Uterus (tissue), 4 donors: ENCODE measurements at places on chromosomes 11 and 22.

DNA sequence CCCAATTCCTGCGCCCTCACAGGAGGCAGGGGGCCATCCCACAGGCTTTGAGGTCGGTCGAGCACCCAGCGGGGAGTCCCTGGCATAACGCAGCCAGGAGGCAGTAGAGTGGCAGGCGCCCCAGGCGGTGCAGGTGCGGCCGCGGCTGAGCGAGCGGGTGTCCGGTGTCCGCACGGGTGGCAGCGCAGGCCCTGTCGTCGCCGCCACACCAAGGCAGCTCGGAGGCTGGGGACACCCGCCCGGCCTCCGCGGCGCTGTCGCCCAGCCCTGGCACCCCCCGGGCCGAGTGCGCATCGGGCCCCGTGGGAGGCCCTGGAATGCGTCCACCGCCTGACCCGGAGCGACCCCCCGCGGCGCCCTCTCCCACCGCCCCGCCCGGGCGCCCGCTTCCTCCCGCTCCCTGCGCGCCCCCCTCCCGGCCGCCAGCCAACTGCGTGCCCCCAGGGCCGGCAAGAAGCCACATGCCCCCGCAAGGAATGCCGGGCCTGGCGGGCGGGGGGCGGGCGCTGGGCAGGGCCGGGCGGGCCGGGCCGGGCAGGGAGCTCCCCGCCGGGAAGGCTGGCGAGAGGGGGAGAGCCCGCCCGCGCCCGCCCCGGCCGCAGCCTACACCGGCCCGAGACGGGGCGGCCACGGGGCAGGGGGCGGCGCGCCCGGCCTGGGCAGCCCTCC lies 33.9 kb downstream of the PRDM11 start:
- no peaks in the 10 kb centered on the region for H3K36me3 ChIP-seq
- H3K4me3 ChIP-seq, result peak overlapping the region; percentile 64
- peak; percentile 53 for DNase-seq
- peaks cover 5% of the 10 kb centered on the region for H3K4me1 ChIP-seq
- peak overlapping the region; percentile 86 for H3K27ac ChIP-seq
- H3K27me3 ChIP-seq, result no peaks in the 10 kb centered on the region

GRCh38 chr11:117855912-117856651 lies 20.4 kb downstream of the FXYD6 start:
- peak overlapping the region; percentile 79 for H3K27ac ChIP-seq
- no peaks in the 10 kb centered on the region for H3K27me3 ChIP-seq
- peaks cover 12% of the 10 kb centered on the region for H3K4me1 ChIP-seq
- no peaks in the 10 kb centered on the region for H3K36me3 ChIP-seq

GRCh38 chr11:65593518-65594414 lies 1.8 kb downstream of the KCNK7 start:
- H3K27me3 ChIP-seq, result no peaks in the 10 kb centered on the region
- no peak for DNase-seq
- H3K27ac ChIP-seq, result no peak overlapping the region
- H3K36me3 ChIP-seq, result no peaks in the 10 kb centered on the region
- H3K4me3 ChIP-seq, result no peak overlapping the region

- peak overlapping the region; percentile 94 for H3K4me3 ChIP-seq
- H3K36me3 ChIP-seq, result no peaks in the 10 kb centered on the region
- H3K4me1 ChIP-seq, result peaks cover 11% of the 10 kb centered on the region
- no peaks in the 10 kb centered on the region for H3K27me3 ChIP-seq
- peak; percentile 85 for DNase-seq
Observed at GRCh38 chr22:46078241-46079092, 71.9 kb upstream of the PPARA start.

DNA sequence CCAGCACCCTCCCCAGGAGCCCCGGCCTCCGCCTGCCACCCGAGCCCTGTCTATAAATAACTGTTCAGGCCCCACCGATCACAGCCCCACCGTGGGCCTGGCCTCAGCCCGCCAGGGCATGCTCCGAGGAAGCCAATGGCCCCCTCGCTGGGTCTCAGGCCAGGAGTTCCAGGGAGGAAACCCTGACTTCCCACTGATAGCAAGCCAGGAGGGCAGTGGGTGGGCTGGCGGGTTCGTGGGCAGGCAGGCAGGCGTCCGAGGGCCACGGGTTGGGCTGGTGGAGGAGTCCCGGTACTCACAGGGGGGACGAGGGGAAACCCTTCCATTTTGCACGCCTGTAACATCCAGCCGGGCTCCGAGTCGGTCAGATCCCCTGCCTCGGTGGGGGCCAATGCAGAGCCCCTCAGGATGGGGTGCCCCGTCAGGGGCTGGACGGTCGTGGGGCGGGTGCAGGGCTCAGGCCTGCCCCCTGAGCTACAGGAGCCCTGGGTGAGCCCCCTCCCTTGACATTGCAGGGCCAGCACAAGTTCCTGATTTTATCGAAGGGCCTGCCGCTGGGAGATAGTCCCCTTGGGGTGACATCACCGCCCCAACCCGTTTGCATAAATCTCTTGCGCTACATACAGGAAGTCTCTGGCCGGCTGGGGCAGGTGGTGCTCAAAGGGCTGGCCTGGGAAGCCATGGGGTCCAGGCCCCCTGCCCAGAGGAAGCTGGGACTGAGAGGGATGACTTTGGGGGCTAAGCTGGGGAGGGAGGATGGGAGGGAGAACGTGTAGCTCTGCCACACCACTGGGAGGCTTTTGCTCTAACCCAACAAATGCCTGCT lies at the start of gene SPI1:
TSS of gene SPI1 (minus strand) at position 538 of the 826 bp plus-strand sequence. CDS start at position 344, 194 bp downstream.
- no peaks in the 10 kb centered on the region for H3K4me1 ChIP-seq
- no peaks in the 10 kb centered on the region for H3K27me3 ChIP-seq
- no peaks in the 10 kb centered on the region for H3K36me3 ChIP-seq
- no peak within 1 kb of the TSS for H3K4me3 ChIP-seq

GRCh38 chr11:14742849-14743559 lies 99.4 kb downstream of the PDE3B start:
- H3K4me1 ChIP-seq, result no peaks in the 10 kb centered on the region
- DNase-seq, result no peak
- no peaks in the 10 kb centered on the region for H3K36me3 ChIP-seq
- no peak overlapping the region for H3K27ac ChIP-seq
- H3K27me3 ChIP-seq, result no peaks in the 10 kb centered on the region

DNA sequence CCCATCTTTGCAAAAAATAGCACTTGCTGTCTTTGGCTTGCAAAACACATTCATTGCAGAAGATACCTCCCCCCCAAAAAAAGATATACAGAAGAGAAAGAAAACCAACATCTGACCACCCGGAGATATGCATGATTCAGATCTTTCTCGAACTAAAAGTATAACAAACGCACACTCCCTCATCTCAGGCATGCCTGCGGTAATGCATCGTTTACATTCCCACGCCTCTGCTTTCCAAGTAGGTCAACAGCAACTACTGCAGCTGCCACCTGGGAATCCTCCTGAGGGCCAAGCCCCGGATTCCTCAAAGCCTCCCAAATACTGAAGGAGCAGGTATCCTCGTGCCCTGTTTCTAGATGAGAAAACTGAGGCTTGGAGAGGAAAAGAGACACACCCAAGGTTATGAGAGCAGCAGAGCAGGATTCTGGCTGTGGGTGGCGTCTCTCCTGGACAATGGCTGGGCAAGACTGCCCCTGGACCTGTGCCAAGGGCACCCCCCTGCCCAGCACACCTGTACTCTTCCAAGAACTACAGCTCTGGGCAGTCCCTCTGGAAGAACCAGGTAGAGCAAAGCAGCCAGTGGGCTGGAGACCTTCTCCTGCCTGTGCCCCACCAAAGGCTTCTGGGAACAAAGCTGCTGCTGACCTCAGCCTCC lies 38.1 kb downstream of the NUP50 start:
- no peaks in the 10 kb centered on the region for H3K36me3 ChIP-seq
- DNase-seq, result no peak
- H3K4me3 ChIP-seq, result no peak overlapping the region
- H3K27ac ChIP-seq, result no peak overlapping the region

GRCh38 chr11:121091492-121092152 lies 9.4 kb upstream of the TECTA start:
- H3K27ac ChIP-seq, result no peak overlapping the region
- H3K36me3 ChIP-seq, result no peaks in the 10 kb centered on the region
- no peak overlapping the region for H3K4me3 ChIP-seq
- H3K27me3 ChIP-seq, result no peaks in the 10 kb centered on the region

GRCh38 chr11:14722496-14722895 lies 78.9 kb downstream of the PDE3B start:
- H3K4me3 ChIP-seq, result no peak overlapping the region
- no peak overlapping the region for H3K27ac ChIP-seq
- H3K4me1 ChIP-seq, result no peaks in the 10 kb centered on the region
- H3K27me3 ChIP-seq, result no peaks in the 10 kb centered on the region
- H3K36me3 ChIP-seq, result no peaks in the 10 kb centered on the region

GRCh38 chr11:57646194-57646798 lies 3.4 kb downstream of the YPEL4 start:
- H3K27me3 ChIP-seq, result no peaks in the 10 kb centered on the region
- H3K4me1 ChIP-seq, result peaks cover 35% of the 10 kb centered on the region
- peak overlapping the region; percentile 56 for H3K27ac ChIP-seq
- DNase-seq, result no peak
- H3K36me3 ChIP-seq, result no peaks in the 10 kb centered on the region
